Effector memory CD8-positive, alpha-beta T cell (primary cell): ENCODE measurements at places on chromosomes 2 and 18.
A peak's percentile ranks its signal among the peaks of the same experiment; 100 is the strongest.

- no peaks in the 10 kb centered on the region for H3K4me1 ChIP-seq
- H3K4me3 ChIP-seq: no peak overlapping the region
- DNase-seq: no peak
Measured at GRCh38 chr2:25619185-25619584, 54.2 kb downstream of the DTNB start.

DNA sequence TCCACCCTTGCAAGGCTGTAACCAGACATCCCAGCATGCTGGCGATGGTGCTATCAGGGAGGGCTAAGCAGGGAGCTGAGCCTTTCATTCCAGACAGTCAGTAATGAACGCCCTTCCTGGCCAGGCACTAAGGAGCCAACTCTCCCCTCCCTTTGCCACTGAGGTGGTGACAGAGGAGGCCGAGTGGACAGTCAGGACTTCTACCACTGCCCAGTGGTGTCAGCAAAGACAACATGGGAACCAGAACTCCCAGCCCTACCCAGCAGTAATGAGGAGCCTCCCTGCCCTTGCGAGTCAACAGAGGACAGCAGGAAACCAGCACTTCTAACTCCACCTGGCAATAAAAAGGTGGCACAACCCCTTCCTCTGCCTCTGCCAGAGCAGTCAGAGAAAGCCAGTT, 68.6 kb downstream of the ZAP70 start:
- no peaks in the 10 kb centered on the region for H3K27me3 ChIP-seq
- H3K36me3 ChIP-seq: no peaks in the 10 kb centered on the region
- no peak for DNase-seq

GRCh38 chr2:195967336-195967735, 101.3 kb downstream of the DNAH7 start:
- no peak overlapping the region for H3K27ac ChIP-seq
- peaks cover 38% of the 10 kb centered on the region for H3K27me3 ChIP-seq
- DNase-seq: no peak

- H3K27ac ChIP-seq: no peak overlapping the region
- H3K27me3 ChIP-seq: no peaks in the 10 kb centered on the region
- H3K4me3 ChIP-seq: no peak overlapping the region
- H3K36me3 ChIP-seq: peaks cover 3% of the 10 kb centered on the region
- H3K4me1 ChIP-seq: no peaks in the 10 kb centered on the region
- DNase-seq: no peak
Measured at GRCh38 chr18:12013186-12013916, 32.0 kb downstream of the IMPA2 start.

DNA sequence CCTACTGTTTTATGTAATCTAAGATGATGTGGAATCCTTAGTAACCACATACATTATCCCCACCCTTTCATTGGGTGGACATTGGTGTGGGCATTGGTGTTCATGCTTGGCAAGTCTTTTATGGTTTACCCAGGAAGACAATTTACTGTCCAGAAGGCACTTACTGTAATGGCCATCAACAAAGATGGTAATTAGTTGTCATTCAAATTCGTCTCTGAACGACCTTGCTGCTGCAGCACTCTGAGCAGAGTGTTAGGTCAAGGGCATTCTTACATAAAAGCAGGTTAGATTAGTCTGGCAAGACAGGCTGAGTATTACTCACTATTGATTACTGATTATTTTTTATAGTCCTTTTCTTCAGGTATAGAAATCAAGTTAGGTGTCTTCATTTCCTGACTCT, 447.9 kb downstream of the XIRP2 start:
- H3K36me3 ChIP-seq: no peaks in the 10 kb centered on the region
- no peak for DNase-seq
- no peaks in the 10 kb centered on the region for H3K4me1 ChIP-seq
- H3K27me3 ChIP-seq: no peaks in the 10 kb centered on the region
- no peak overlapping the region for H3K27ac ChIP-seq

DNA sequence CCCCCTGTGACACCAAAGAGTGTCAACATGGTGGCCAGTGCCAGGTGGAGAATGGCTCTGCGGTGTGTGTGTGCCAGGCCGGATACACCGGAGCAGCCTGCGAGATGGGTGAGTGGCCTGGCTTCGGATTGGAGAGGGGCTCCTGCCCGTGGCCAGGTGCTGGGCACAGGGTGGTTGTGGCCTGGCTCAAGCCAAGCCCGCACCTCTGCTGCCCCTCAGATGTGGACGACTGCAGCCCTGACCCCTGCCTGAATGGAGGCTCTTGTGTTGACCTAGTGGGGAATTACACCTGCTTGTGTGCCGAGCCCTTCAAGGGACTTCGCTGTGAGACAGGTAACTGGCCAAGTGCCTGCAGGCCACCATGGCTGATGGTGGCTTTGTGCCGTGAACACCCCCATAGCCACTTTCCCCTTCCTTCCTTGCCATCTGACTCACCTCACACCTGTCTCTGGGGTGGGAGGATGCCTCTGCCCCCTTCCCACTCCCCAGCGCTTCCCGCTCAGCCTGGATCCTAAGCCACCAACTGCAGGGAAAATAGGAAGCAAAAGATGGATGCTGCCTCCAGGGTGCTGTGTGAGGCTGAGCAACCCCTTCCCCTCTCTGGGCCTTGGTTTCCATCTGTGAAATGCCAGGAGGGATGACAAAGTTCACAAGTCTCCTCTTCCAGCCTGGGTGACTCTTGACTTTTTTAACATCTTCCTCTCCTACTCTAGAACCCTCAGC, 41.8 kb downstream of the SNED1 start:
- H3K36me3 ChIP-seq: peaks cover 12% of the 10 kb centered on the region
- H3K4me3 ChIP-seq: no peak overlapping the region
- no peaks in the 10 kb centered on the region for H3K4me1 ChIP-seq
- peaks cover 5% of the 10 kb centered on the region for H3K27me3 ChIP-seq
- H3K27ac ChIP-seq: no peak overlapping the region

- peaks cover 3% of the 10 kb centered on the region for H3K36me3 ChIP-seq
- no peak for DNase-seq
- H3K27ac ChIP-seq: no peak overlapping the region
- H3K4me3 ChIP-seq: no peak overlapping the region
Measured at GRCh38 chr18:23844991-23845680, 155.9 kb downstream of the LAMA3 start.

GRCh38 chr2:231960810-231961348, 634 bp upstream of the DIS3L2 start:
- H3K4me1 ChIP-seq: peaks cover 34% of the 10 kb centered on the region
- peak overlapping the region; percentile 80 for H3K4me3 ChIP-seq
- no peak for DNase-seq
- H3K36me3 ChIP-seq: peaks cover 26% of the 10 kb centered on the region

- no peak overlapping the region for H3K27ac ChIP-seq
- H3K4me1 ChIP-seq: no peaks in the 10 kb centered on the region
- no peaks in the 10 kb centered on the region for H3K36me3 ChIP-seq
- no peak for DNase-seq
Measured at GRCh38 chr18:35746826-35747339, 165.3 kb downstream of the GALNT1 start.

GRCh38 chr2:195570329-195570728, 86.7 kb upstream of the SLC39A10 start:
- no peaks in the 10 kb centered on the region for H3K27me3 ChIP-seq
- no peaks in the 10 kb centered on the region for H3K4me1 ChIP-seq
- no peak overlapping the region for H3K27ac ChIP-seq
- H3K4me3 ChIP-seq: no peak overlapping the region
